ENCODE measurements at places on chromosomes 3 and 15.

GRCh38 chr3:120461416-120461815, 10.6 kb upstream of the FSTL1 start:
- no peak for DNase-seq

DNA sequence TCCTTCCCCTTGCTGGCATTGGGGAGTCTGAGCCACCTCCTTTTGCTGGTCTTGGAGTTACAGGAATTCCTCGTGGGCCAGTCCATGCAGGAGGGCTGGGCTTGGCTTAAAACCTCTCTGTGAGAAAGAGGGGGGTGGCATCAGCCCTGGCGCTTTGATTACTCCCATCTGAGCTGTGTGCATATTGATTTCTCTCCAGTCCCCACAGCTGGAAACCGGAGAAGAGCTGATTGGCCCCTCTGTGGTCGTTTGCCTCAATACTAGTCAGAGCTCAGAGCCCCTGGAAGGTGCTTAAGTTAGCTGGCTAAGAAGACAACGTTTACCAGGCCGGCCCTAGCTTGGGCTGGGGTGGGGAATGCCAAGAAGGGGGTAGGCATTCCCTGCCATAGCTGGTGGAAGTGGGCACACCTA, 4.0 kb upstream of the RASGRF1 start:
- no peak for DNase-seq

DNA sequence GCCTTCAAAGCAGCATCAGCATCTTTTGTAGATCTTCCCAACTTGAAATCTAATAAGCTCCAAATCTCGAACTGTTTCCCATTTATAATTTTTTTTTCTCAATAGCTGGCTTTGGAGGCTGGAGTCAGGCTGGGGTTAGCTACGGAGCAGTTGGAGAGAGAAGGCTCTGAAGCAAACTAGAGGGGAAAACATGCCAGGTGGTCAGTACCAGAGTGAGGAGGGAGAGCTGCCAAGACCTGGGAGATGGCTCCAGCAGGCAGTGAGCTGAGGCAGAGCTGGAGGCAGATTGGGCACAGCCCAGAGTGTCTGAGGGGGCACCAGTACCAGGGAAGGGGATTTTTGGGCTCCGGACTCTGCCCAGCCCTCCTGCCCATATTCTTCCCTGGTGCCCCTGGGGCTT, 311.2 kb downstream of the RPLP1 start:
- no peak for DNase-seq

GRCh38 chr15:80695911-80696661, 976 bp downstream of the ABHD17C start:
- peak; percentile 25 for DNase-seq

DNA sequence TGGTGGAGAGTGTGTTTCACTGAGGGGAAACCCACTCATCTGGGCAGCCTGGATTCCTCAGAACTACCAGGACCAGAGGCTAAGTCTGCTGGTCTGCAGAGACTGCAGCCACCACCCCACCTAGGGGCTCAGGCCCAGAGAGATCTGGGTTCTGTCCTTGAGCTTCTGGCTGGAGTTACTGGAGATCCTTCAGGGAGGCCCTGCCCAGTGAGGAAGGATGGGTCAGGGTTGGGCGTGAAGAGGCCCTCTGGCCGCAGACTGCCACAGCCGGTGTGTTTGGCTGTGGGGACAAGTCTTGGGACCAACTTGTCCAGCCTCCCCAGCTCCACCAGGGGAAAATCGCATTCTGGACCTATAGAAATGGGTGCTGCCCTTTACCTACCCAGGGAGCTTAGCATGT, 235.3 kb upstream of the CBLB start:
- DNase-seq = no peak

- DNase-seq = no peak
Measured at GRCh38 chr3:50316657-50317242, 5.8 kb downstream of the HYAL2 start.

DNA sequence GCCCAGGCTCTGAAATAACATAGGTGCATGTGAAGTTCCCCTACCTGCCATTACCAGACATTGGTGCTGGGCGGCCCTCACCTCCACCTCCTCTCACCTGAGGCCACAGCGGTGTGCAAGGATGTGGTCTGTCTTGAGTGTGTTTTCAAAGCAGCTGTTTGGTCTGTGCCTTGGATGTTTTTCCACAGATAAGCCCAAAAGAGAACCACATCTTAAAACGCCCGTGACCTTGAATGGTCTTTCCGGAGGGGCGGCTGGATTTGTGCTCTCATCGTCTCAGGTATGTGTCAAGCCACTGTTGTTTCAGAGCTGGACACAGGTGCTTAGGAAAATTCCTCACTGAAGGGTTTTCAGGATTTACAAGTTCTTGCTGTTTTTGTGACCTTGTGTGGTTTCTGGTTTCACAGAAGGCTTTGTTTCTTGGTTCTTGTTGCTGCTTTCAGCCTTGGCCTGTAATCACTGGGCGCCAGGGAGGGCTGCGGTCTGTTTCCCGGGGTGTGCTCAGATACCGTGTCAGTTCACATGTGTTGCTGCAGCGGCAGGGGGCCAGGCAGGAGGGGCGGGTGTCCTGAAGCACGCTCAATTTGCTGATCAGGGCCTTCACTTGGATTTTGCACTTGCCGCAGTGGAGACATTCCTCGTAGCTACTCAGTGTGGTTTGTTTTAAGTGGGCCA, 128.4 kb downstream of the IGF1R start:
- DNase-seq = no peak

- no peak for DNase-seq
Measured at GRCh38 chr3:61945657-61946056, 384.3 kb downstream of the PTPRG start.

DNA sequence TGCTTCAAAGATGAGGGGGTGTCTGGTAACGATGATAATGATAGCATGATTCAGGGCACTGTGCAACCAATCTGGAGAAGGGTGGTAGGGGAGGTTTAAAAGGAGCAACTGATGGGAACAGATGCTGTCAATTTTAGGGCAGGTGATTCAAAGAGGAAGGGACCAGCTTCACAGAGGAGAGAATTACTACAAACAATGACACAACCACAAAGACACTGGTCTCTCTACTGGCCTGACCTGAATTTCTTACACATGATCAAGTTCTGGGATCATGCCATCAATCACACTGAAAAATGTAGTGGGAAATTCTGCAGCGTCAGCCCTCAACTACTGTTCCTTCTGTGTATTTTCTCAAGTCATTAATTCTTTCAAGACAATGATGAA, 2.6 kb upstream of the CDV3 start:
- DNase-seq = no peak

GRCh38 chr15:88623061-88623460, 1.9 kb downstream of the AEN start:
- DNase-seq = no peak

- DNase-seq = no peak
Measured at GRCh38 chr3:34895841-34896240, 743.5 kb upstream of the ARPP21 start.

- DNase-seq = no peak
Measured at GRCh38 chr3:95750097-95750496, 1064.3 kb upstream of the EPHA6 start.

DNA sequence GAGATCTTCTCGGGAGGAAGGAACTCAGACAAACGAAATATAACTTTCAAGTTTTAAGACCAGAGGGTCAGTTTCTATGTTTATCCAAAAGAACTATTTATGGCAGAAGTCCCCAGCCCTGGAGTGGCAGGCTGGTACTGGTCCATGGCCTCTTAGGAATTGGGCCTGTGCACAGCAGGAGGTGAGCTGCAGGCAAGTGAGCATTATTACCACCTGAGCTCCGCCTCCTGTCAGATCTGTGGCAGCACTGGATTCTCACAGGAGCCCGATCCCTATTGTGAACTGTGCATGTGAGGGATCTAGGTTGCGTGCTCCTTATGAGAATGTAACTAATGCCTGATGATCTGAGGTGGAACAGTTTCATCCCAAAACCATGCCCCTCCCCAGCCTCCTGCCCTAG, 14.3 kb upstream of the HPS3 start:
- no peak for DNase-seq

DNA sequence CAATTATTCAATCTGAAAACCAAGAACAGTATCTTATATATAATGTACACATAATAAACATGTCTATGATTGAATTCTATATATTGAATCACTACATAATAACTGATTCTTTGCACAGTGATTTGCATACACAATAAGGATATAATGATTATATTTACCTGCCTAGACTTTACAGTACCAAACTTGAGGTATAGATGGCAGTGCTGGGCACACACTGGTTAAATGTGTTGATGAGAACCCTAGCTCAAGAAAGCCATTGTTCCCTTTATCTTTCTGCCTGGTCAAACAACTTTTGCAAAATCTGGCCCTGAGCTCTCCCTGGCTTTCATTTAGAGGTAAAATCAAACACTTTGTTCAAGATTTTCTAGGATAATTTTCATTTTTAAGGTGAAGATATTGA, 697.7 kb downstream of the TUSC7 start:
- no peak for DNase-seq

DNA sequence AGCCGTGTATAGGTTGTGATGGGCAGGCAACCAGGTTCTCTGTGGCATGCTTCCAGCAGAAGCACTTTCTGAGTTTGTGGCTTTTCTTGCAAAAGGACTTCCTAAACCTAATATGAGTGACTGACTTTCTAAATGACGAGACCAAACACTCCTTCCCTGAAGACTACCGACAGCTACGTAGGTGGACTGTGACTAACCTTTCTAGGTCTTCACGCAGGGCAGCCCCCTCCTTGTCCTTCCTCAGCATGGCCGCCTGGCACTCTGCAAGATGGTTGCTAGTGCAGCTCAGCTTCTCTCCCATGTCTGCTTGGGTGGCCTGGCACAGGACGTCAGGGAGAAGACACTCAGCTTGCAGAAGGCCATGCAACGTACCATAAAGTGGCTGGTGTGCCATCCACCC, 20.9 kb downstream of the CXCR6 start:
- DNase-seq = no peak

GRCh38 chr3:132522353-132522752, 74.7 kb upstream of the ACKR4 start:
- no peak for DNase-seq

- DNase-seq = no peak
Measured at GRCh38 chr15:41367418-41367817, 34.7 kb downstream of the NUSAP1 start.

DNA sequence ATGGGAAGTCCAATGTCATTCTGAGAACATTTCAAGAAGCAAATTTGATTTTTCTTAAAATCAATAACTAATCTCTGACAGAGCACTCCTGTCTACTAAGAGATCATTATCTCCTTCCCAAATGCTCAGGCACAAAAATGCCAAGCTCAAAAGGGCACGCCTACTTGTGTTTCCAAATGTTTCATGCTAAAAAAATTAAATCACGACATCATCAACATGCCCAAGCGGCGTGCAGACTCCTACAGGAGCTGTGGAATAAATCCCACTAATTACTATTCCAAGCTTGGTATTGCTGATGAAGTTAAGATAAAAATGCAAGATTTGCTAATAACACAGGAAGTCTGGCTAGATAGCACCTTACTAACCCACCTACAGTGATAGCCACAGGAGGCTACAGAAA, 140.8 kb downstream of the OSBPL10 start:
- DNase-seq = no peak

DNA sequence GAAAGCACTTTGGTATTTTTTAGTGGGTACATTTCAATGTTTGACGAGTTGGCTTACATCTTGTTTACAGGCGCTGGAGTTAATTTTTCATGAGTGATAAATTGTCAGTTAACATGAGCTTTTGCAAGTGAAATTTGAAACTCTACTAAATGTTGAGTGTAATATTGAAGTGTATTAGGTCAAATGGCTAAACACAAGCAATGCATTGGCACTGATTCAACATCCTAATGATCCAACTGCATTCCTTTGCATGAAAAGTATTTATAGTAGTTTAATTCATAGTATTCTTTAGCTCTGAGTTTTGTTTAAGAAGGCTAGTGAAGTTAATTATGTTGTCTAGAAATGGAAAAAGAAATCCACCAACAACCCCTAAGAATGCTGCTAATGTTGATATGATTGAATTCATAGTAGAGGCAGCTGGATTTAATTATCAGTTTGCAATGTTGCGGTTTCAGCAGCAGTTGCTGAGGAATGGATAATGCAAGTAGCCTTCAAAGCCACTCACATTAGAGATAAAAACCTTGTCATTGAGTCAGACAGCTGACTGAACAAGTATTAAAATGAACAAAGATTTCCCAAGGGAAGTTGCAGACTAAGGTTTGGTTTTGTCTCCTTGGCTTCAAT, 245.6 kb upstream of the GOLIM4 start:
- no peak for DNase-seq

GRCh38 chr3:180611006-180611405, 9.0 kb downstream of the TTC14 start:
- no peak for DNase-seq

DNA sequence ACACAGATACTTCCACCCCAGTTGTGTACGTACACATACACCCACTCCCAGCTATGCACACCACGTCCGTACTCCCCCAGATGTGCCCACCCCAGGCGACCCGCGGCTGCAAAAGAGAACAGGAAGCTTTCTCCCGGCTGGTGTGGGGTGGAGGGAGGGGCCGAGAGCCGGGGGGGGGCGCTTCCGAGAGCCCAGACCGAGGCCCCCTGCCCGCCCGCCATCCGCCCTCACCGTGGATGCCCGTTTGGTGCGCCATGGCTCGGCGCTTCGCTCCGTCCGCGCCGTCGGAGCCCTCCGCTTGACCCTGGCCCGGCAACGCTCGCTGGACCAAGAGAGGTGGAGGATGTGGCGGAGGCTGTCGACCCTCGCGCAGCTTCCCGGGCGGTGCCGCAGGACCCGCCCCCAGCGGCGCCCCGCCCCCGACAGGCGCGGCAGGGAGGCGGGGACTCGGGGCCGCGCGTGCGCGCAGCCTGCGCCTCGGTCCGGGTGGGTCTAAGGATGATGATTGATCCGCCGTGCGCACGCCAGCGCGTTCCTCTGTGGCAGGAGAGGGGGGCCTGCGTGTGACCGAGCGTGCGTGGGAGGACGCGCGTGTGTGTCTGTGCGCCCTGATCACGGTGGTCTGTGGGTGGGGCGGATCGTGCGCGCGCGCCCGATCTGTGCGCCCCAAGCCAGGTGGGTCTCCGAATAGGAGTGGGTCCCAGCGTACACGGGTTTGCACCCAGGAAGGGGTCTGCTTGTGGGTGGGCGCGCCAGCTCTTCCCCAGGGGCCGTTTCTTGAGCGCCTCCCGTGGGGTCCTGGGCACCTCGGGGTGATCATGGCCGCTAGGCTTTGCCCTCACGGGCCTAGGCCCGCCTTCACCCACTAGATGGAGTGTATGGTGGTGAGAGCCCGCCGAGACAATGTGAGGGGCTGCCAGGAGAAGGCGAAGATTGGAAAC, at the start of gene TWF2:
TSS of gene TWF2 (minus strand) at position 398 of the 941 bp plus-strand sequence. CDS start at position 256, 142 bp downstream.
- DNase-seq = peak; percentile 56

GRCh38 chr3:50321336-50322114, 1.0 kb downstream of the HYAL2 start:
- peak; percentile 75 for DNase-seq
